ENCODE measurements at places on chromosomes 16 and 17.

DNA sequence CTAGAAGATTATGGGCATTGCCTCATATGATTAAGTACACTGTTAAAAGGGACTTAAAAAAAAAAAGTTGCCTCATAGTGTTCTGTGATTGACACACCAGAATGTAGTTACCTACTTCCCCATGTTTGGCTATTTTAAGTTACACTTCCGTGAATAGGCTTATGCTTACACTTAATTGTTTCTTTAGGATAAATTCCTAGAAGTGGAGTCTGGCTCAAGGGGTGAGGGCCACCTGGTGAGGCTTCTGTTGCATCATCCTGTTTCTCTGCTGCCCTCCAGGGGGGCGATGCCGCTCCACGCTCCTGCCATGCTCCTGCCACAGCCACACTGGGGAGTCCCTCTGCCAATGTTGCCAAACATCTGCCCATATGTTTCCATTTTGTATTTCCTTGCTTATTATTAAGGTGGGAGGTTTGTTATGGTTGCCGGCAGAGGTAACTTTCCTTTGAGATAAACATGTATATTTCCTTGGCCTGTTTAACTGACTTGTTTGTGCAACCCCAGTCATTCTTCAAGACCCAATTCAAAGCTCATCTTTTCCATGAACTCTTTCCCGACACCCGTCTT lies 73.1 kb downstream of the KSR1 start:
- DNase-seq: no peak

GRCh38 chr16:15545544-15545943 lies 97.4 kb downstream of the MARF1 start:
- no peak for DNase-seq

- DNase-seq: no peak
Measured at GRCh38 chr17:68461589-68461988, 4.3 kb upstream of the WIPI1 start.

DNA sequence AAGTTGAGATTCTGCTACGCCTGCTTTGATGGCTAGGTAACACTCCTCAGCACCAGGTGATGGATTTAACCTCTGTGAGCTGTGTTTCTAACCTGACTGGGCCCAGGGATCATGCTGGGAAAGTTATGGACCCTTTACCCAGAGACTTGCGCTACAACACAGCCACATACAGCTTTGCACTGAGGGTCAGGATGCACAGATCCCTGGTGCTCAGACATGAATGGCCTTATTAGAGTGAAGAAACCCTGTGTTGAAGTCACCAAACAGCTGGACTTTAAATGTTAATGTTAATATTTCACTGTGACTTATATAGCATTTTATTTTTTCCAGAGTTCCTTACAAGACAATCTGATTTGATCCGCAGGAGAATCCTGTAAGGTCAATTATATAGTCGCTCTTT lies 114.3 kb downstream of the MSI2 start:
- DNase-seq: no peak

GRCh38 chr16:75225092-75225491 lies 6.3 kb downstream of the CTRB1 start:
- no peak for DNase-seq

- DNase-seq: no peak
Measured at GRCh38 chr16:20671903-20672302, 25.6 kb downstream of the ACSM1 start.

DNA sequence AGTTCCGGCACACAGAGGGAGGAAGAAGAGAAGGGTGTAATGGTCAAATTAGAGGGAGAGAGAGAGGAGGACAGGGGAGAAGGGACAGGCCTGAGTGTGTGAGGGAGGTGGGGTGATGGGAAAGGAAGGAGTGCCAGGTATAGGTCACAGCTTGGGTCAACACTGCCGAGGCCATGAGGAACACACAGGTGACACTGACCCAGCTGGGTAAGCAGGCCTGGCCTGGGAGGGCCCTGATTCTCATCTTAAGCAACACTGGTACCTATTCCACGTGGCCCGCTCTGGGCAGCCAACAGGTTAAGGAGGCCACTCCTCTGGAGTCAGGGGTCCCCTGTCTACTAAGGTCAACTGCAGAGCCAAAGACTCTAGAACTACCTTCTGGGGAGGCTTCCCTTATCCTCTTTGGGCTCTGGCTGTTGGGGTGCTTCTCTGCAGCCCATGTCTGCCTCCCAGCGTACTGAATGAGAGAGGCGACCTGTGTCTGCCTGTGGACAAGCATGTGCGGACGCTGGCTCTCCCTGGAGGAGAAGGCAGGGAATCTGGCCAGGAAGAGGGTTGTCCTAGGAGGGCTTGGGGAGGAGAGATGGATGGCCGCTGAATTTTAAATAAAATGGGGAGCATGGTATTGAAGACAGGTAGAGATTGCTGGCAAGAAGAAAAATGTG lies 57.6 kb downstream of the RGS9 start:
- no peak for DNase-seq

DNA sequence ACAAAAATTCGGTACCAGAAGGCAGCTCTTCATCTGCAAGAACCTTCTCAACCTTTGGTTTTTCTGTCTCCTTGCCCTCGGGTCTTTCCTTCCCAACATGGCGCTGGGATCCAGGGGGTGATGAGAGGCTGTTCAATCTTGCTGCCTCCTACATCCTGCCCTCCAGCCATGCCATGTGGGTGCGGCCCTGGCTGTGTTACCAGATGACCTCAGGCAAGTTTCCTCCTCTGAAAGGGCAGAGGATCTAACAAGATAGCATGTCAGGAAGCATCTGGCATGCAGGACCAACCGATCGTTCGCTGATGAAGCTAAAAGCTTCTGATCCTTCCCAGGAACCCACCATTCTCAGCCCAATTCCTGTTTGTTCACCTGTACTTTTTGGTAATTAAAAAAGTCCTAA lies 36.8 kb upstream of the BCAR1 start:
- no peak for DNase-seq

DNA sequence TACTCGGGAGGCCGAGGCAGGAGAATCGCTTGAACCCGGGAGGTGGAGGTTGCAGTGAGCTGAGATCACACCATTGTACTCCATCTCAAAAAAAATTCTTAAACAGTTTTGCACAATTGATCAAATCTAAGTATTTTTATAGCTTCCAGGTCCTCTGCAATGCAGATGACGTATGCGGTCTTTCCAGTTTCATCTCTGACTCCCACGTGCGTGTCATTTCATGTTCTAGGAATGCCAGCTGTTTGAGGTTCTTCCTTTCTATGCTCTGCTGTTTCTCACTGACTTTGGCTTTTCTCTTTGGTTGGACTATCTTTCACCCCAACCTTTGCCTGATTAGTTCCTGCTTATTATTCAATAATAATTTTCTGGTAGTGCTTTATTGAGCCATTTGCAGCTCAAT lies 16.2 kb downstream of the CHP2 start:
- no peak for DNase-seq

DNA sequence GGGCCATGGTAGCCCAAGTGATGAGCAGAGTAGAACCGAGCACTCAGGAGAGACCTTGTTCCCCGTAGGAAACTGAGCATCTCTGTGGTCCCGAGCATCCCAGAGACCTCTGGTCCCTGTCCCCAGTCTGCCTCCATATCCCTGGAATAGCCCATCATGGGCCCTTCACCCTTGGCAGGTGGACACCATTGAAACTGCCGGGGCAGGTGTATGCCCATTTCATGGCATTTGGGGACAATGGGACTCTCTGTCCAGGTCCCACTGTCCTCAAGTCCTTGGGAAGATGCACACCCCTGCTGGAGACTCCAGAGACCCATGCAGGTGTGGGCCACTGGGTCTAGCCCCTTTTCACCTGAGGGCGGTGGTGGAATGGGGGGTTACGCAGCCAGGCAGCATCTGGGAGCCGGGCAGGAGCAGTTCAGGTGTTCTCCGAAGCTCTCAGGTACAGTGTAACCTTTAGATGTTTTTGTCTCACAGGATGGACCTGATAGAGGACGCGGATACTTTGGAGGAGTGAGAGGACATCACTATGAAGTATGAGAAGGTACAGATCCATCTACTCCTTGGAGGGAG lies 75.9 kb downstream of the GOSR1 start:
- DNase-seq: no peak

GRCh38 chr17:16328997-16329396 lies 24.3 kb downstream of the CENPV start:
- DNase-seq: no peak

- DNase-seq: no peak
Measured at GRCh38 chr16:68083861-68084503, 1.2 kb upstream of the NFATC3 start.

- DNase-seq: no peak
Measured at GRCh38 chr16:5044011-5044540, 10.3 kb upstream of the NAGPA start.

DNA sequence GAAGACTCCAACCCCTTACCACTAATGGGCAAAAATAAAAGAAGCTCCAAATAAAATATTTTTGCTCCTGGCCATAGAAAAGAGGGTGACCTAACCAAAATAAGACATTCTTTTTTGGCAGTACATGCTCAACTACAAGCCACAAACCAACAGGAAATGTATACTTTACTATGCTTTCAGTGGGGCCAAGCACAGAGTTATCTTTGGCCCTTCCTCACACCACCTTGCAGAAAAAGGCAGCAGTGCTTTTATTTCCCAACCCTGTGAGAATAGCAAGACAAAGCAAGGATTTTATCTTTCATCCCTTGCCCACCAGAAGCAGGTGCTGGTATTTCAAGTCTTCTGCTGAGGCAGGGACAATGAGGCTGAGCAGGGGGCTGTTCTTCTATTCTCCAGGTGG lies 1493.1 kb downstream of the CDH11 start:
- no peak for DNase-seq

DNA sequence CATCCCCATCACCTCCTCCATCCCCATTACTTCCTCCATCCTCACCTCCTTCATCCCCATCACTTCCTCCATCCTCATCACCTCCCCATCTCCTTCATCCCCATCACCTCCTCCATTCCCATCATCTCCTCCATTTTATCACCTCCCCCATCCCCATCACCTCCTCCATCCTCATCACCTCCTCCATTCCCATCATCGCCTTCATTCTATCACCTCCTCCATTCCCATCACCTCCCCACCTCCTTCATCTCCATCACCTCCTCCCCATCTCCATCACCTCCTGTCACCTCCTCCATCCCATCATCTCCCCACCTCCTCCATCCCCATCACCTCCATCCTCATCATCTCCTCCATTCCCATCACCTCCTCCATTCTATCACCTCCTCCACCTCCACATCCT lies 116.4 kb downstream of the SEC14L1 start:
- DNase-seq: no peak

GRCh38 chr17:40699853-40700252 lies 3.7 kb downstream of the KRT24 start:
- no peak for DNase-seq

- DNase-seq: no peak
Measured at GRCh38 chr16:11296706-11297491, 15.8 kb upstream of the PRM1 start.

DNA sequence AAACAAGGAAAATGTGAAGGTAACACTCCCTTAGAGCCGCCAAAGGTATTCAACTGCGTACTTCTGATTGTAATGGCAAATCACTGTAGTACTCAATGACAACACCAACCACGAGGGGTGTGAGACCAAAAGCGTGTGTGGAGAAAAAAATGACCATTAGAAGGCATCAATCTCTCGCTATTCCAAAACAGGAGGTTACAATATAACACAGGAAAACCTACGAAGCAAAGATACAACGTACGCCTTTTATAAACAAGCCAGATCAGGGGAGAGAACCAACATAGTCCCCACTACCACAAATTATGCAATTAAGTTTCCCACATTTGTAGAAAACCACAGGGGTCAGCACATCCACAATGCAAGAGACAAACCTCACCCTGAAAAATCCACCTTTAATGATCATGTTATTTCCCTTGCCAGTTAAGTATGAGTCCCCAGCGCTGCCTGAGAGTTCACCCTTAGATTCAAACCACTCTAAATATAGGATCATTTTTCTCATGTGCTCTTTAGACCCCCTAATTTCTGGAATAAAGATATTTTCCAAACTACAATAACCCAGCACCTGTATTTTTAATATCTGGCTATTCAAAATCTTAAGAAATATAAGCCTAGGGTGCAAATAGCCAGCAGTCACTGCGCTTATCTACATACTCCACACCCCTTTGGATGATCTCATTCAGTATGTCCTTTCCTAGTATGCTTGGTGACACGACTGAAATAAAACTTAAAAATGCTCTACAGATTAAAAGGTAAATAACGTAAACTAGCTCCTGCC lies 12.4 kb downstream of the TEX14 start:
- no peak for DNase-seq

- DNase-seq: no peak
Measured at GRCh38 chr17:29257756-29258155, 11.1 kb downstream of the CRYBA1 start.

- no peak for DNase-seq
Measured at GRCh38 chr17:35944151-35944550, 638 bp upstream of the LYZL6 start.

DNA sequence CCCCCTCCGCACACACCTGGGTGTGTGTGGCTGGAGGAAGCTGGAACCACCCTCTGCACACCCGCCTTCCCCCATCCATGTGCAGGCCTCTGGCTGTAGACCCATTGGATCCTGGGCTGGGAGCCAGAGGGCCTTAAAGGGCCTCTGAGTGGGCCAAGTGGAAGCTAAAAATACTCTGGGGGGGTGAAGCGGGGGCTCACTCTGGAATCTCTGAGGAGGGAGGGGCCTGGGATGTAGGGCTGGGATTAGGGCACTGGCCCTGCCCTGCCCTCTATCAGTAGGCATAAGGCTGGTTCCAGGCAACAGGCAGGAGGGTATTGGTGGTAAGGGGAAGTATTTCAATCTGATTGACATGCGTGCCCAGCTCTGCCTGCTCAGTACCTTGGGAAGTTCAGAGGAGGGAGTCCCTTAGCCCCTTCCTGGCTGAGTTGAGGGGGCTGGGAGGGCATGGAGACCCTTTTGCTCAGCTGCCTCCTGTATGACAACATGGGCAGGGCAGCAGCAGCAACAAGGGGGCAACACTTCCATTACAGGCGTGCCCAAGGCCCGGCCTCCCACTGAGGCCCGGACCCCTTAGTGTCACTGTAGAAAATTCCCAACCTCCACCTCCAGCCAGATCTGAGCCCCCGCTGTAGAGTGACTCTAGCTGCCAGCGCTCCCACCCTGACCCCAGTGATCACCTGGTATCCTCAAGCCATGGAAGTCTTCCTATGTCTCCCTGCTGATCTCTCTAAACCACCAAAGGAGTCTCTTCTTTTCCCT lies 5.2 kb downstream of the ITGA3 start:
- no peak for DNase-seq

- no peak for DNase-seq
Measured at GRCh38 chr16:73526011-73526804, 478.3 kb upstream of the ZFHX3 start.

GRCh38 chr16:9007177-9007794 lies 43.6 kb upstream of the USP7 start:
- no peak for DNase-seq

GRCh38 chr17:75504347-75505151 lies 10.8 kb downstream of the CASKIN2 start:
- no peak for DNase-seq

DNA sequence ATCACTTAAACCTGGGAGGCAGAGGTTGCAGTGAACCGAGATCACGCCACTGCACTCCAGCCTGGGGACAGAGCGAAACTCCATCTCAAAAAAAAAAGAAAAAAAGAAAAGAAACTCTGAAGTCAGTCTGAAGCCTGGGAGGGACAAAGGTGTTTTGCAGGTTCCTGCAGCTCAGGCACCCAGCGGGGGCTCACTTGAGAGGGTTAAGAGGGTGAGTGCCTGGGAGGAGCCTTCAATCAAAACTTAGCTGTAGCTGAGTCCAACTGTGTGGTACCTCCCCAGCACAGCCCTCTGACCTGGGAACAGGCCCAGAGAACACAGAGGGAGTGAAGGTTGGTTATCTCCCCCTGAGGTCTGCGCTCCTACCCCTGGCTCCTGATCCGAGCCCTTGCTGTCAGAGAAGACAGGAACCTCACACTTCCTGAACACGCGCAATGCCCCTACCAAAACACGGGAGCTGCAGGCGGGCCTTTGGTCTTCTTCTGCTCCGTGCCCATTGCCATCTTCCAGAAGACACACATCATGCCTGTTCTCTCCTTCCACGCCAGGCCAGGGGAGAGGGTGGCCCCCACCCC lies 20.4 kb upstream of the ZC3H18 start:
- no peak for DNase-seq
